ENCODE measurements at places on chromosomes 3 and 15.

DNA sequence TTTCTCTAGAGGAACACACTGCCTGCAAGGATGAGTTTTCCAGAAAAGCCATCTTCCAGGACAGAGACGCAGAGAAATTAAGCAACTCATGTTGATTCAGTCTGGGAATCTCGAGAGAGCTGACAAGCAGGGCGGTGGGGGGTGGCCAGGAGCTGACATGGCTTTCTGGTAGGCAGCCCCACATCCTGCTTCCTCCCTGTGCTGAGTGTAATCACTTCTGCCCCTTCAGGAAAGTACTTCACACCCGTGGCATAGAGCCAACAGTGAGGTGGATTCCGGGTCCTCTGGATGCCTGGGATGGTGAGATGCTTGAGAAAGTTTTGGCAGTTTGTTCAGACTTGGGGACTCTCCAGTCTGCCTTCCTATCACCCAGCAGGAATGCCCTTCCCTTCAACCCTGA is 221.1 kb downstream of the SLCO3A1 start:
- no peak for DNase-seq

GRCh38 chr15:100235030-100235617 is 106.7 kb downstream of the ADAMTS17 start:
- no peak for DNase-seq

GRCh38 chr15:75307778-75308390 is 25.2 kb downstream of the GOLGA6D start:
- peak; percentile 42 for DNase-seq

DNA sequence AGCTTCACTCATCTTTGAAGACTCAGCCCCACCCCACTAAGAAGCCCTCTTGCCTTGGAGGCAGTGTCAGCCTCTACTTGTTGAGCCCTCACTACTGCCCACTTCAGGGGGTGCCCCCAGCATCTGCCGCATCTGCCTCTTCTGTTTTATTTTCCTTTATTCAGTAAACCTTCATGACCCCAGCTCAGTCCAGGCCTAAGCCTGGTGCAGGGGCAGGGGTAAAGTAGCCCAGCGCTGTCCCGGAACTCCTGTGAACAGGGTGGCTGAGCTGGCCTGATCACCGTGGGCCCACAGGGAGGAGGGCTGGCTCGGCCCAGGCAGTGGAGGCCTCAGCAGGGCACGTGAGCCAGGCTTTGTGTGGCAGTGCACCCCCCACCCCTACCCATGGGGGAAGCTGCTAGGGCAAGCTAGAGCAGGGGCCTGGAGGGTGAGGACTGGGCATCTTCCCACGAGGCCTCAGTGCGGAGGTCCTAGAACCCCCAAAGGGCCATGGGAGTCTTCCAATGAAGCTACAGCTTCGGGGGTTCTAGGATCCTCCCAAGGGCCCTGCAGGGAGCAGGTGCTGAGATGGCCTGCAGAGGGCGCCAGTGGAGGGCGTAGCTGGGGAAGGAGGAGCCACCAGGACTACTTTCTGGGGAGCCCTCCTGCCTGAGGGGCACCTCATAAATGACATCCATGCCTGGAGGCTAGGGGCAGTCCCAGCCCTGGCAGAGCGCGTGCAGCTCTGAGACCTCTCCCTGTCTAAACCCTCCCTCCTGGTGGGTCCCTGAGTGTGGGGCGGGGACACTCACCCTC is 36.0 kb downstream of the TSPAN3 start:
- DNase-seq = no peak

- no peak for DNase-seq
These were observed 34.6 kb upstream of the CACNA2D3 start for GRCh38 chr3:54087581-54088410.

- DNase-seq = no peak
These were observed 6.6 kb downstream of the STIMATE start for GRCh38 chr3:52890735-52891134.

GRCh38 chr3:149657321-149657925 is 402 bp downstream of the WWTR1 start:
- DNase-seq = peak; percentile 50

GRCh38 chr3:74501007-74501406 is 113.5 kb downstream of the CNTN3 start:
- no peak for DNase-seq

GRCh38 chr15:43966646-43967045 is 139.8 kb downstream of the WDR76 start:
- no peak for DNase-seq

GRCh38 chr15:59615661-59616060 is 4.1 kb downstream of the GCNT3 start:
- no peak for DNase-seq

DNA sequence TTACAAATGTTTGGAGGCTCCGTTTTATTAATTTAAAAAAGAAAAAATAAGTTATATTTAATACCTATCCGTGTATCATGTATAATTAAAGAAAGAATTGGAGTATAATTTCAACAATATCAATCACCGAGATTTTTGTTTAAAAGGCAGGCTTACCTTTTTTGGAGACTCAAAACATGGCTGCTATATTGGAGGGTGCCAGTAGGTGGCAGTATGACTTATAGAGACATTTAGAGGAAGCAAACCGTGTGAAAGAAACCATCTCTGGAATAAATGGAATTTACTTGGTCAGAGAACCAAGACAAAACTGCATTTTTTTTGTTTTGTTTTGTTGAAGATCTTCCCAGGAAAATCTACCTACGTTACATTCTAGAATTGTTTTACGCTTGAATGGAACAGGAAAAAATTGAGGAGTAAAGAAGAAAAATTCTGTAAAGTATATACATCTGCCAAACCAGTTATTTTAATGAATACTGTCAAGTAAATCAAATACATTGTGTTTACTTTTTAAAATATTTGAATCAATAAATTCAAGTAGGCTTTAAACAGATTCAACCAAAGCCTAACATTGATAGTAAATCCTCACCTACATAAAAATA is 802.6 kb upstream of the ALCAM start:
- no peak for DNase-seq

DNA sequence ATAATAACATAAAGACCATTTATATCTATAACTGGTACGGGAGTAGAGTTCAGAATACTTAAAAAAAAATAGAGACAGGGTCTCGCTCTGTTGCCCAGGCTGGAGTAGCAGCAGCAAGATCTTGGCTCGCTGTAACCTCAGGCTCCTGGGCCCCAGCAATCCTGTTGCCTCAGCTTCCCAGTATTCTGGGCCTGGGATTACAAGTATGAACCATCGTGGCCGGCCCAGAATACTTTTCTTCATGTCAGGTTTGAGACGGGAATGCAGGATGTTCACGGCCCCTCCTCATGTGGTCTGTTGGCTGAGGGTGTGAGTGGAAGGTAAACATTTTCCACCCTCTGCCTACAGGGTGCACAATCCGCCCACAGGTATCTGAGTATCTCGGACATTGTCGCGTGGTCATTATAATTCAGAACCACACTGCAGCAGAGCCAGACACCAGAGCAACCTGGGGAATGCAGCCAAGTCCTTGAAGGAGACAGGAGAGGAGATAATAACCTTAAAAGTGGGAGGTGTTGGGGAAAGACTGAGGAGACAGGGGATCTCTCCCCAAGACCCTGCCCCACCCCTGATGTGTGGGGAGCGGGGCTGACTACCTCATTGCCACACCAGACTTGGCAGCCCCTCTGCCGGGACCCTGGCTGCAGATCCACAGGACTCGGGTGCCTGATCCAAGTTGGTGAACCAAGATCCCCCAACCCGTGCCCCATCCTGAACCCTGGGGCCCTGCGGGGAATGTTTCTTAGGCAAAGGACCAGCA is 106.8 kb downstream of the ADCY5 start:
- DNase-seq = no peak

DNA sequence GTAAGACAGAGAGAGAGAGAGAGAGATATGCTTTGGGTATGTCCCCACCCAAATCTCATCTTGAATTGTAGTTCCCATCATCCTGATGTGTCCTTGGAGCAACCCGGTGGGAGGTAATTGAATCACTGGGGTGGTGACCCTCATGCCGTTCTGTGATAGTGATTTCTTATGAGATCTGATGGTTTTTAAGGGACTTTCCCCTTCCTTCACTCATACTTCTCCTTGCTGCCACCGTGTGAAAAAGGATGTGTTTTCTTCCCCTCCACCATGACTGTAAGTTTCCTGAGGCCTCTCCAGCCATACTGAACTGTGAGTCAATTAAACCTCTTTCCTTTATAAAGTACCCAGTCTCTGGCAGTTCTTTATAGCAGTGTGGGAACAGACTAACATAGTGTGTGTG is 60.3 kb downstream of the EOMES start:
- DNase-seq = no peak

DNA sequence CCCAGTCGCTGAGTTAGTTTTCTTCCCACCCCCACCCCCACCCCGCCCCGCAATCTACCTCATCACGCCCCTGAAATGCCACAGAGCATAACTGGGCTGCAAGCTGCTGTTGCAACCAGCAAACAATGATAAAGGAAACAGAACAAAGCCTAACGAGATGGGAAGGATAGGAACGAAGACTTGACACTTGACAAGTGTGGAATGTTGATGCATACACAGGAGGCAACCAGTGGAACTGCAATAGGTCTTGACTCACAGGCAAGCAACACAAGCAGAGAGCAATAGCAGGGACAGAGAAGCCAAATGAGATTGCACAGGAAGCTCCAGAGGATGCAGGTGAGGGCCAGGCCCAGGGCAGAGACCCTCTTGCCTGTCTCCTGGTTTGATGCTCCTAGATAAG is 225.9 kb downstream of the IGSF11 start:
- no peak for DNase-seq

- DNase-seq = no peak
These were observed 475.0 kb upstream of the PROK2 start for GRCh38 chr3:72259755-72260587.

GRCh38 chr15:88242586-88243555 is 13.7 kb downstream of the NTRK3 start:
- no peak for DNase-seq

DNA sequence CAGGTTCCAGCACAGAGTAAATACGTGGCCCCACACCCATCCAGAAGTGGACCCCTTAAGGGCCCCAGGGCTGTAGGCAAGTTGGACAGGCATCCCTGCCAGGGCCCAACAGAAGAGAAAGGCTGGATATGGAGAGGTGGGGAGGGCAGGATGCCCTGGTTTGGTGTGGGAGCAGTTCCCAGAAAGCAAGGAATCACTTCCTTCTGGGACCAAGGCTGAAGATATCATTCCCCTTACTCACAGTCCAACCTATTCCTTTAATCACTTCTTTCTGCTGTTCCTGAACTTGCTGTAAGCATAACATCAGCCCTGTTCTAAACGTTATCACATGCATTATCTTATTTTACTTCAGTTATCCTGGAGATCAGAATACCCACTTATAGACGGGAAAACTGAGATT is 6.1 kb upstream of the MESP2 start:
- no peak for DNase-seq

- no peak for DNase-seq
These were observed 166.0 kb downstream of the FMN1 start for GRCh38 chr15:33028495-33028894.

GRCh38 chr15:78537266-78537905 is 2.9 kb upstream of the PSMA4 start:
- DNase-seq = no peak

GRCh38 chr3:126180477-126181397 is at the start of gene ALDH1L1:
Gene ALDH1L1, minus strand, starts transcription at chr3:126180586. Its CDS starts 19,607 bp downstream, at chr3:126160979.
- DNase-seq = no peak

GRCh38 chr3:157157836-157158235 is 2.1 kb downstream of the CCNL1 start:
- DNase-seq = no peak

DNA sequence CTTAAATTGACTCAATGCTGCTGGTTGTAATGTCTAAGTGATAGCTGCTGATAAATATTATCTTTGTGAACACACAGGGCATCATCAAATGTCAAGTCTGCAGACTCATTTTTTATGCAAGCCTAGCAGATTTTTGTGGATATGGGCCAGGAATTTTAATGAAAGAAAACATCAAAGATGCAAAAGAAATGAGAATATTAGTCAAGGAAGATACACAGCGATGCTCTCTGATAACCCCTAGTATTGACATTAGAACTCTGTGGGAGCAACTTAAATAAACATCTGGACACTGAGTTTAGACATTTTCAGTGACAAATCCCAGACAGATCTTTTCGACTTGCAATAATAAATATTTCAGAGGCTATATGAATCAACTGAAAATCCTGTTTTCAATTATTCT is 28.3 kb downstream of the POLR2M start:
- no peak for DNase-seq

DNA sequence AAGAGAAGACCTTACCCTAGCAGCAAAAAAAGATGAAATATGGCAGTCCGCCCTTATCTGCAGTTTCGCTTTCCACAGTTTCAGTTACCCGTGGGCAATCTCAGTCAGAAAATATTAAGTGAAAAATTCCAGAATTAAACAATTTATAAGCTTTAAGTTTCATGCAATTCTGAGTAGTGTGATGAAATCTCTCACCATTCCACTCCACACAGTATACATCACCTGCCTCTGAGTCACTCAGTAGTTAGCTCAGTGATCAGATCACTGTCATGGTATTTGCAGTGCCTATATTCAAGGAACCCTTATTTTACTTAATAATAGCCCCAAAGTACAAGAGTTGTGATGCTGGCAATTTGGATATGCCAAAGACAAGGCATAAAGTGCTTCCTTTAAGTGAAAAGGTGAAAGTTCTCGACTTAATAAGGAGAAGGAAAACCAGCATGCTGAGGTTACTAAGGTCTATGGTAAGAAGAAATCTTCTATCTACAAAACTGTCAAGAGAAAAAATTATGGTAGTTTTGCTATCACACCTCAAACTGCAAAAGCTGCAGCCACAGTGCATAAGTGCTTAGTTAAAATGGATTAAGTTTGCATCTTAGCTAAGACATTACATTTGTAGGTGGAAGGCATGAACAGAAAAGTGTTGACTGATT is 48.1 kb downstream of the HSPBAP1 start:
- no peak for DNase-seq

DNA sequence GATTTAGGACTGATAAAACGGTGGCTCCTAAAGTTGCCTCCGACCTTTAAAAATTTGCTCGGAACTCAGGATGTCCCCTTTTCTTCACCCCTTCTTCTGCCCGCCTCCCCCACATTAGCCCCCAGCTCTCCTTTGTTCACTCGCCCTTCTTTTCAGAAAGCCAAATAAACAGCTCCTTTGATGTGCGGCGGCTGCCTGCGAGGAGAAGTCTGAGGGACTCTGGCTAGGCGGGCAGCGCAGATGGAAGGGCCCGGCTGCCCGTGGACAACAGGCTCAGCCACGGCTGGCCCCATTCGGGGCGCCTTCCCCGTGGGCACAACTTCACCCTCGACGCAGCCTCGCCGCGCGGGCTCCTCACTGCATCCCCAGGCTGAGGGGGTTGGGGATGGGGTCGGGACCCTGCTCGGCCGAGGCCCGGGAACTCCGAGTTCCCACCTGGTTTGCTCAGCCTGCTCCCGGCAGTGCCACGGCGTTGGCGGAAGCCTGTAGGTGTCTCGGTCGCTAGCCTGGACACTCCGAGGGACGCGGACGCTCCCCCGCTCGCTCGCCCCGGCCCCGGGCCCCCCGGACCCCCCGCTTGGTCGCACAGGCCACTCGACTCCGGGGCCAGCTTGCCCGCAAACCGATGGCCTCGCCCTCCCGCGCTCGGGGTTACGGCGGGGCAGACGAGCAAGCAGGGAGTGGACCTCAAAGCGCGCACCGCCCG is 897 bp upstream of the TLE3 start:
- no peak for DNase-seq

GRCh38 chr15:90916461-90916860 is 13.4 kb downstream of the MAN2A2 start:
- no peak for DNase-seq

GRCh38 chr3:189712906-189713483 is 81.8 kb downstream of the TP63 start:
- no peak for DNase-seq

- DNase-seq = no peak
These were observed 521.9 kb downstream of the FOXP1 start for GRCh38 chr3:71061581-71061980.

- DNase-seq = no peak
These were observed 113.2 kb downstream of the SOX2 start for GRCh38 chr3:181824961-181825360.
